ENCODE measurements at places on chromosomes 2 and 18. TPM values are rescaled to one million over a fixed set of nuclear protein-coding genes. Genes with fewer than 3 reads are reported as not detected.

DNA sequence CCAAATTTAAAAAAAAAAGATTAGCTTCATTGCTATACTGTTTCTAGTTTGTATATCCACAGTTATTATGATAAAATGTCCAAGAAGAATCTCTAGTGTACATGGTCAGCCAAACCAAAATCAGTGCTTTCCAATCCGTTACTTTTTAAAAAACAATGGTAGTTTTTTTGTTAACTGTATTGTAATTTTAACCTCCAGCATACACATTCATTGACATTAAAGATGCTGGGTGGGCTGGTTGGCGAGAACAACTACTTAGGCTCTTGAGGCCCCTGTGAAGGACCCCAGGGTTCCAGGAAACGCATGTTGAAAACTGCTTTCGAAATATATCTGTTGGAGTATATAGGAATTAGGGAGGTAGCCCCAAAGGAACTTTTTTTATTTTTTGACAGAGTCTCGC is 107.3 kb upstream of the RASGRP3 start:
- no peaks in the 10 kb centered on the region for H3K36me3 ChIP-seq
- no peak overlapping the region for H3K4me3 ChIP-seq
- H3K27me3 ChIP-seq = no peaks in the 10 kb centered on the region
- no peak overlapping the region for H3K27ac ChIP-seq

Gene ZSWIM2
- not detected for total RNA-seq

Gene SIX3
- not detected for total RNA-seq

Gene ITGA4
- 0.33 TPM for total RNA-seq

DNA sequence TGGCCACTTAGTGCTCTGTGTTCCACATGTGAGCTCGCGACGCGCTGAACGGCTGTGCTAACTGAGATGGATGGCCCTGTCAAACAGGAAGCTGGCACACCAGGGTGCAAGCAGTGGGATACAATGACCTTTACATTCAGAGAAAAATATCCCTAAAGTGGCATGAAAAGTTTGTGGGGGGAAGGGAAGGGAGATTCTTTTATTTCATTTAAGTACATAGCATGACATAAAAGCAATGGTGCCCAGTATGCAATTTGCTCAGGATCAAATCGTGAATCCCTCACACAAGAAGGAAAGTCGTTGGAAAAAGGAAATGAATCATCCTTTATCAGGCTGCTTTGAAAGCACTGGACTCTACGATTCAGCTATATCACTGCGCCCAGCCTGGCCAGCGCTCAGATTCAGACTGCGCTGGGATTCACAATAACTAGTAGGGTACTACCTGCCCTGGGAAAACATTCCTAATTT is 26.0 kb downstream of the SATB2 start:
- H3K27ac ChIP-seq = no peak overlapping the region
- H3K27me3 ChIP-seq = no peaks in the 10 kb centered on the region
- H3K36me3 ChIP-seq = no peaks in the 10 kb centered on the region
- no peaks in the 10 kb centered on the region for H3K4me1 ChIP-seq
- no peak for DNase-seq
- no peak overlapping the region for H3K4me3 ChIP-seq

- H3K27me3 ChIP-seq = no peaks in the 10 kb centered on the region
- DNase-seq = no peak
- H3K4me1 ChIP-seq = peaks cover 39% of the 10 kb centered on the region
- peak overlapping the region; percentile 28 for H3K27ac ChIP-seq
- peak overlapping the region; percentile 25 for H3K4me3 ChIP-seq
- no peaks in the 10 kb centered on the region for H3K36me3 ChIP-seq
Observed at GRCh38 chr2:162058973-162059668, 14.9 kb downstream of the DPP4 start.

GRCh38 chr2:167581961-167582574 is 665.3 kb downstream of the STK39 start:
- no peak overlapping the region for H3K27ac ChIP-seq
- H3K36me3 ChIP-seq = no peaks in the 10 kb centered on the region
- no peak overlapping the region for H3K4me3 ChIP-seq
- DNase-seq = no peak
- H3K27me3 ChIP-seq = no peaks in the 10 kb centered on the region
- no peaks in the 10 kb centered on the region for H3K4me1 ChIP-seq

- H3K27ac ChIP-seq = peak overlapping the region; percentile 79
- peak; percentile 60 for DNase-seq
- peaks cover 48% of the 10 kb centered on the region for H3K4me1 ChIP-seq
- H3K4me3 ChIP-seq = peak overlapping the region; percentile 48
- H3K27me3 ChIP-seq = no peaks in the 10 kb centered on the region
Observed at GRCh38 chr2:47310801-47311560, 92.0 kb upstream of the MSH2 start.

- H3K27me3 ChIP-seq = no peaks in the 10 kb centered on the region
- DNase-seq = no peak
- H3K4me3 ChIP-seq = no peak overlapping the region
Observed at GRCh38 chr2:203824603-203825002, 43.0 kb upstream of the CTLA4 start.

Gene CAPN10
- 52.6 TPM for total RNA-seq

- H3K27me3 ChIP-seq = no peaks in the 10 kb centered on the region
- no peak overlapping the region for H3K4me3 ChIP-seq
- no peak overlapping the region for H3K27ac ChIP-seq
- no peaks in the 10 kb centered on the region for H3K36me3 ChIP-seq
Observed at GRCh38 chr2:19739256-19739655, 162.5 kb downstream of the TTC32 start.

Gene MAP3K19
- total RNA-seq = not detected

DNA sequence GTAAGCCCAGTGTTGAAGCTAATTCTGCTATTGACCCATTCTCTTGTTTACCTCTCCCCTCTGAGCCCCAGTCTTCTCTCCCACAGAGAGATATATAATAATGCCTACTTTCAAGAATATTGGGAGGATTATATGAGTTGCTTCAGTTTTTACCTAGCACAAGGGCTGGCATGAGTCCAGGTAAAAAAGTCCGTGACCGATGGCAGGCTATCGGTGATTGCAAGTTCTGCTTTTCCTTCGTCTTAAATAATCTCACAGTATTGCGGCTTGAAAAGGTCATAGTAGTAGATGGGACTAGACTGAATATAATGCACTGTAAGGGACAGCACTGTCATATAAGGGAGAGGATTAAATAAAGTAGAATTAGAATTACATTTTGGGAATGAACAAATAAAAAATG is 77.6 kb downstream of the KIF5C start:
- H3K4me1 ChIP-seq = no peaks in the 10 kb centered on the region
- H3K27ac ChIP-seq = no peak overlapping the region
- no peaks in the 10 kb centered on the region for H3K36me3 ChIP-seq
- no peak for DNase-seq

DNA sequence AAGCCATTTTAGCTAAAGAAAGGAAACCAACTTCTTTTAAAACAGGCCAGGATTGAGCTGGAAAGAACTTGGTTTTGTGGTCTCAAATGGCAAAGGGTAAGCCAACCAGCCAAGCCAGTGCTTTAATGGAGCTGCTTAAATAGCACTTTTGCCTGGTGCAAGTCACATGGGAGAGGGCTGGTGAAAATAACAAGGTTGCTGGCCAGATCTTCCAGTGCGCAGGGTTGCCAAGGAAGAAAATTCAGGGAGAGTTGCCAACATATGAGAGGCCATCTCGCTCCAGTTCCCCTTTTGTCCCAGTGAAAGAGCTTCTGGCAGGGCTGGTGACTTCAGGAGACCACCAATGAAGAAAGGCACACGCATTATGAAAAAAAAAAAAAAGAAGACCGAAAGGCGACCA is 57.3 kb downstream of the IRS1 start:
- no peaks in the 10 kb centered on the region for H3K36me3 ChIP-seq
- peaks cover 45% of the 10 kb centered on the region for H3K4me1 ChIP-seq
- H3K27me3 ChIP-seq = no peaks in the 10 kb centered on the region
- DNase-seq = no peak
- no peak overlapping the region for H3K4me3 ChIP-seq
- H3K27ac ChIP-seq = no peak overlapping the region

DNA sequence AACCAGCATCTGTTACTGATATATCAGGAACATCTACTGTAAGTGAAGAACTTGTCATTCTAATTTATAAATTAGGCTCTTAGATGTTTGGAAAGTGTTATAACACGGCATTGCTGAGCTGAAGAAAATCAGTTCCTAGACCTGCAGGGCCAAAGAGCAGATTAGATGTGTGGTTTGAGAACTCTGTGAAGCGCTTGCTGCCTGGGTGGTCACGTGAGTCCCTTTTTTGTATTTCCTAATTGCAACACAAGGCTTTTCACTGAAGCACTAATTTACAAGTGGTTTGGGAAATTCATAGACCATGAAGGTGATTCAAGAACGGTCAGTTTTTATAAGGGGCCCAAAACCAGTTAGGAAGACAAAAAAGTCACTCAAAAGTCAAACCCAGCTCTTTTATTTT is 106.9 kb upstream of the SP3 start:
- H3K27ac ChIP-seq = no peak overlapping the region
- H3K36me3 ChIP-seq = peaks cover 5% of the 10 kb centered on the region
- no peaks in the 10 kb centered on the region for H3K27me3 ChIP-seq
- no peaks in the 10 kb centered on the region for H3K4me1 ChIP-seq
- DNase-seq = no peak
- no peak overlapping the region for H3K4me3 ChIP-seq

GRCh38 chr2:52035391-52035790 is 1003.5 kb upstream of the NRXN1 start:
- no peaks in the 10 kb centered on the region for H3K36me3 ChIP-seq
- no peaks in the 10 kb centered on the region for H3K27me3 ChIP-seq
- no peak for DNase-seq
- no peaks in the 10 kb centered on the region for H3K4me1 ChIP-seq
- H3K27ac ChIP-seq = no peak overlapping the region

Gene DSG4
- not detected for total RNA-seq

- H3K36me3 ChIP-seq = no peaks in the 10 kb centered on the region
- H3K4me1 ChIP-seq = no peaks in the 10 kb centered on the region
- H3K27ac ChIP-seq = no peak overlapping the region
- H3K27me3 ChIP-seq = no peaks in the 10 kb centered on the region
- no peak overlapping the region for H3K4me3 ChIP-seq
Observed at GRCh38 chr2:139374296-139374850, 594.2 kb upstream of the NXPH2 start.

Gene MAP3K2
- 60.4 TPM for total RNA-seq

DNA sequence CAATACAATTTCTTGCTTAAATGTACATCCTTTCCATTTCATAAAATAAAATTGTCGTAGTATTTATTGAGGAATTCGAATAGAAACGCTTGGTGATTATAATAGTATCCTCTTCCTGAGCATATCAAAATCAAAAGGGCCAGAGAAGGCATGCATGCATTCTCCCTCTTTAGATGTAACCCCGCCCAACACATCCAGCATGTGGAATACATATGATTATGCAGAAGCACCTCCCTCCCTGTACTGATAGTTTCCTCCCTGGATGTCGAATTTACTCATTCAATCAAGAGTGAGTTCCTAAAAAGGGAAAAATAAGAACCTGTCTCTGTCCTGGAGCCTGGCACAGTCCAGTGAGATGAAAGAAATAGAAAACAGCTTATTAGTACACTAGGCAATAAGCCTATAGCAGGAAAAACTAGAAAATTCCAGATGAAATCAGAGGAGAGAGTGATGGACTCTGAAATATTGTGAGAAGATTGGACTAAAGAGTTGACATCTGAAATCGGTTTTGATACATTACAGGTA is 262.9 kb downstream of the RDH14 start:
- no peak for DNase-seq
- H3K36me3 ChIP-seq = no peaks in the 10 kb centered on the region
- no peak overlapping the region for H3K4me3 ChIP-seq
- no peaks in the 10 kb centered on the region for H3K27me3 ChIP-seq

GRCh38 chr2:67854103-67854743 is 208.6 kb downstream of the C1D start:
- H3K4me3 ChIP-seq = no peak overlapping the region
- DNase-seq = no peak
- H3K36me3 ChIP-seq = no peaks in the 10 kb centered on the region
- no peaks in the 10 kb centered on the region for H3K4me1 ChIP-seq
- no peak overlapping the region for H3K27ac ChIP-seq

DNA sequence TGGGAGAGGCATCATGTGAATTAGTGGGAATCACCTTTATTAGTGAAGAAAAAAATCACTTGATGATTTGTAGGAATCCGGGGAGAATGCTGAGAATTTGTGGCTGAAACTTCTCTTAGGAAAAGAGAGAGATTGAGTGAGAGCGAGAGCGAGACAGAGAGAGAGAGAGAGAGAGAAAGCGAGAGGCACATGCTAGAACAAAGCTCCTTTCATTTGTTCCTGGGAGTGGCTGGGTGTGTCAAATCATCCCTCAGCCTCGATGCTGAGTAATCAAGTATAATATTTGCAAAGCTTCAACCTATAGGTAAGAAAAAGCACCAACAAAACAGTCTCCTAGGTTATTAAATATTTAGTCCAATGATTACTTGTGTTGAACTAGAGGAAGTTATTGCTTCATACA is 4.4 kb upstream of the SERPINB5 start:
- H3K4me1 ChIP-seq = peaks cover 37% of the 10 kb centered on the region
- peak overlapping the region; percentile 89 for H3K27ac ChIP-seq
- peak overlapping the region; percentile 21 for H3K4me3 ChIP-seq

DNA sequence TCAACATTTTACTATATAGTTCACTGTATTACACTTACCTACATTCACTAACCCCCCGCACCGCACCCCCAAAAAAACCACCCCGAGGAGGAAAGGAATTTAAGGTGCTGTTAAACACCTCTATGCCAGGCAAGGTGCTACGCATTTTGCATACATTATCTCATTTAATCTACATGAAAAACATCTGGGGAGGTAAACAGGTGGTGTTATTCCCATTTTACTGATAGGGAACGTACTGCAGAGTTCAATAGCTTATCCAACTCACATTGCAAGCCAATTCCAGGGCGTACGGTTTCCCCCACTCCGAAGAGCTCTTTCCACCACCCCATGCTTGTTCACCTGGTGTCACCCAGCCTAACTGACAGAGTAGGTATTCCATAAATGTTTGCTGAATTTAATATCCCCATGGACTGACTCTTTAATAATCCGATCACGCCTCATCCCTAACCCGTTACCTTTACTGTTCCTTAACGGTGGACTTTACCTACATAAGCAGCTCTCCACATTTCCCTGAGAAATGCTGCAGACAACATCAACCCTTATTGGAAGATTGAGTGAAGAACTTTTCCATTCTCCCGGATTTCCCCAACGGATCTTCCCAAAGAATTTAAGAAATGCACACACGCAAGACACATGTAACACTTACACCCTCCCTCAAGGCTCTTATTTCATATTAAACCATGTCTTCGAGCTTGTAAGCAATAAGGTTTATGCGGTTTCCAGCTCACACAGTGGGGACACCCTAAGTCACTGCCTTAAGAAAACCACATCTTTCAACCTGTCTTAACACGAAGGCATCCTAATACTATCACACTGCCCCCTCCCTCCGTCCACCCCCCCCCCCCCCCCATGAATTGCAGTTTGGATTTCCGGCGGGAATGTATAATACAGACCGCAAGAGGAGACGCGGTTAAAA is 1.2 kb downstream of the RAPH1 start:
- DNase-seq = no peak
- H3K36me3 ChIP-seq = peaks cover 61% of the 10 kb centered on the region
- no peaks in the 10 kb centered on the region for H3K27me3 ChIP-seq
- H3K4me3 ChIP-seq = peak overlapping the region; percentile 93
- peak overlapping the region; percentile 85 for H3K27ac ChIP-seq

GRCh38 chr2:233476063-233476410 is 90.5 kb downstream of the USP40 start:
- H3K36me3 ChIP-seq = peaks cover 31% of the 10 kb centered on the region
- no peak overlapping the region for H3K4me3 ChIP-seq
- H3K4me1 ChIP-seq = no peaks in the 10 kb centered on the region
- no peaks in the 10 kb centered on the region for H3K27me3 ChIP-seq
- no peak overlapping the region for H3K27ac ChIP-seq
- no peak for DNase-seq

Gene ANKRD30B
- total RNA-seq = not detected

- no peak overlapping the region for H3K27ac ChIP-seq
- peaks cover 13% of the 10 kb centered on the region for H3K4me1 ChIP-seq
- no peaks in the 10 kb centered on the region for H3K36me3 ChIP-seq
- DNase-seq = no peak
- no peaks in the 10 kb centered on the region for H3K27me3 ChIP-seq
Observed at GRCh38 chr18:22026889-22027288, 142.5 kb upstream of the GATA6 start.

All from Calu3 (cell line).